Activated T-cell treated with anti-CD3 and anti-CD28 coated beads for 48 hours (primary cell): ENCODE measurements at places on chromosomes 1 and 21.
A peak's percentile ranks its signal among the peaks of the same experiment; 100 is the strongest.

DNA sequence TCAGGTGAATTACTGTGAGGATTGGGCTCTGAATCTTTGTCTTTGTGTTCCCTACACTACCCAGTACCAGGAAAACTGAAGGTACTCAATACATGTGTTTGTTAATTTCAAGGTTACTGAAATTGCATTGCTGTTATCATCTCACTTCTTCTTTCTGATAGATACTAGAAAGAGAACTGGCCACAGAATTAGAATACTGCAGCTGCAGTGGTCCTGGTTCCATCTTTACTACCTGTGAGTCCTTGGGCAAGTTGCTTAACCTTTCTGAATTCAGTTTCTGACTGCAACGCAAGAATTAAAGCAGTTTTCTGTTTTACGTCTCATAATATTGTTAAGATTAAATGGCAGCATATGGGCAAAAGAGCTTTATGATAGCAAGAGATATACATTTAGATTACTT is 263.5 kb downstream of the LMO4 start:
- no peak for DNase-seq

DNA sequence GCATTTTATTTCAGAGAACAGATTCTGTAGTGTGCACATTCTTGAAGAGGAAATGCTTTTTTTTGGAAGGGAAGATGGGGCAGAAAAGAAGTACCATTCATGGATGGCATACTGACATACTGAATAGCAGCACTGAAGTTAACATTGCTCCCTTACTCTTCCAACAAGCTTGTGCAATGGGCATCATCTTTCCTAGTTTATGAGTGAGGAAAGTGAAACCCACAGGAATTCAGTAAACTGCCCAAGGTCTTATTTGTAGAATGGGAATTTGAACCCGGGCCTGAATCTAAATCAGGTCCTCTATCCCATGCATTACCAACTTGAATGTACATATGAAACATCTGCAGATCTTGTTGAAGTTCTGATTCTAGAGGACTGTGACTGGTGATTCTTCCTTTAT is 215.7 kb upstream of the FGGY start:
- no peak for DNase-seq

- no peak for DNase-seq
Observed at GRCh38 chr1:15985611-15986297, 9.9 kb upstream of the ZBTB17 start.

GRCh38 chr1:154837672-154838171 is 32.4 kb downstream of the KCNN3 start:
- DNase-seq, result no peak

DNA sequence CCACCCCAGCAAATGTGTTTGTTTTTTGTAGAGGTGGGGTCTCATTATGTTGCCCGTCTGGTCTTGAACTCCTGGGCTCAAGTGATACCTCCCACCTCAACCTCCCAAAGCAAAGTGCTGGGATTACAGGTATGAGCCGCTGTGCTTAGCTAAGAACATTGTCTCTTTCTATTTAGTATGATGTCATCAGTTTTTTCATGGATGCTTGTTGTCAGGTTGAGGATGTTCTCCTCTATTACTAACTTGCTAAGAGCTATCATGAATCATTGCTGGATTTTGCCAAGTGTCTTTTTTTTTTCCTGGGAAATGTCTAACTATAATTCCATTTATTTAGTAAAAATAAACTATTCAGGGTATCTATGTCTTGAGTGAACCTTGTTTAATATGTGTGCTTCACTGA is 19.0 kb upstream of the MPC2 start:
- DNase-seq, result no peak

DNA sequence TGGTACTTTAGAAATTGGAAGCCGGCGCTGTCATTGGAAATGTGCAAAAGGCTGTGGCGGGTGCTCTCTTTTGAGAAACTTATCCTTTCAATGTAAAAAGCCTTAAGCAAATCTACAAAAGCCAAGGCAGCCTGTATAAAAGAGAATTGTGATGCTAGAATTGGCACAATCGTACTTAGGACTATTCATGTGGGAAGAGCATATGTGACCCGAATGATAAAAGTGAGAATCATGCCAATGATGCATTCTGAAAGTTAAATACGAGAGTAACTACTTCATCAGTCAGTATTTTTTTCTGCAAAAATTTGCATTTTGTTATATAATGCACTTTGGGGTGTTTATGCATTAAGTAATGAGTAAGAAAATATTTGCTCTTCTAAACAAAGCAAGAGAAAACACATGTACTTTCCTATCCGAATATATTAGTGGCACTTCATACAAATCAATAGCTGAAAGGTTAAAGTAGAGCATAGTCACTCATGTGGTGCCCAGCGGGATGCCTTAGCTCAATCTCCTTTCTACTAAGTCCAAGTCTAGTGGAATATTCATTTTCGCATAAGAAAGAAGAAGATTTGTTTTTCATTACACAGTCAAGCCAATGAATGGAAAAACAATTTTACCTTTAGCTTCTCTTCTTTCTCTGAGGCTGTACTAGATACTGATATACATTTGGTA is 1256.6 kb upstream of the B3GALT2 start:
- no peak for DNase-seq

- DNase-seq, result no peak
Observed at GRCh38 chr1:49416758-49417157, 607.0 kb downstream of the AGBL4 start.

DNA sequence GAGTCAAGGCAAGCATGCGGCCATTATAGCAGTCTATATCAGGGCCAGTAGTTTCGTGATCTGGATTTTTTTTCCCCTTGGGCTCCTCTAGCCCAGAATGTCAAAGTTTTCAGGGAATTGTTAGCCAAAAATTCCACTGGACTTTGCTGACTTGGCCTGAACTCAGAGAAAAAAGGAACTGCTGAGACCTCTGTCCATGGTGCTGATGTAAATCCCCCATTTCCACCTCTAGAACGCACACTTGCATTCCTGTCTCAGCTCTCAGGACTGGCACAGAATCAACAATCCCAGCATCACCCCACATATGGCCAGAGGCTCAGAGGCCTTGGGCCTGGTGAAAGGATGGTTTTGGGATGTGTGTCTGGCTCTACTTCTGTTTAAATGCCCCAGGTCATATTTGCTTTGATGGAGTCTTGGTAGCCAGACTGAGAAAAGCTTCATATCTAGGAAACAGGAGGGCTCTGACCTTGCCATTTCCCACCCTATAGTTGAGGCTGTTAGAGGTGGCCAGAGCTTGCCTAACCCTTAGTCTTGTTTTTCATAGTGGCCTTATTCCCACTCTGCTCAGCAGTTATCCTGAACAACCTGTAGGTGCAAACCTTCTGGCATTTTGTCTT is 16.9 kb upstream of the EFCAB14 start:
- no peak for DNase-seq

DNA sequence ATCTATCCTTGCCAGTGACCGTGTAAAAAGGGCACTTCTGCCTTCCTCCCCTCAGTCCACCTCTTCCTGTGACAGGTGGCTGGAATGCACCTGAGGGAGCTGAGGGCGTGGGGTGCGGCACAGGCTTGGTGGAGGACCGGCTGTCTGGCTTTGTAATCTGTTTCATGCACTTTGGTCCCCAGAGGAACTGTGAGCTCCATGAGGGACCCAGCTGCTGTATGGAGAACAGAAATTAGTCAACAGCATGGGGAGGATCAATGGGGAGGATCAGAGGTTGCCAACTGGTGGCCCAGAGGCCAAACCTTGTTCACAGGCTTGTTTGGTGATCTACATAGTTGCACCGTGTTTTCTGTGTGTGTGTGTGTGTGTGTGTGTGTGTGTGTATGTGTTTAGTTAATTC is 19.0 kb upstream of the LUZP1 start:
- DNase-seq, result no peak

- peak; percentile 41 for DNase-seq
Observed at GRCh38 chr1:230972855-230973271, 5.8 kb downstream of the TTC13 start.

DNA sequence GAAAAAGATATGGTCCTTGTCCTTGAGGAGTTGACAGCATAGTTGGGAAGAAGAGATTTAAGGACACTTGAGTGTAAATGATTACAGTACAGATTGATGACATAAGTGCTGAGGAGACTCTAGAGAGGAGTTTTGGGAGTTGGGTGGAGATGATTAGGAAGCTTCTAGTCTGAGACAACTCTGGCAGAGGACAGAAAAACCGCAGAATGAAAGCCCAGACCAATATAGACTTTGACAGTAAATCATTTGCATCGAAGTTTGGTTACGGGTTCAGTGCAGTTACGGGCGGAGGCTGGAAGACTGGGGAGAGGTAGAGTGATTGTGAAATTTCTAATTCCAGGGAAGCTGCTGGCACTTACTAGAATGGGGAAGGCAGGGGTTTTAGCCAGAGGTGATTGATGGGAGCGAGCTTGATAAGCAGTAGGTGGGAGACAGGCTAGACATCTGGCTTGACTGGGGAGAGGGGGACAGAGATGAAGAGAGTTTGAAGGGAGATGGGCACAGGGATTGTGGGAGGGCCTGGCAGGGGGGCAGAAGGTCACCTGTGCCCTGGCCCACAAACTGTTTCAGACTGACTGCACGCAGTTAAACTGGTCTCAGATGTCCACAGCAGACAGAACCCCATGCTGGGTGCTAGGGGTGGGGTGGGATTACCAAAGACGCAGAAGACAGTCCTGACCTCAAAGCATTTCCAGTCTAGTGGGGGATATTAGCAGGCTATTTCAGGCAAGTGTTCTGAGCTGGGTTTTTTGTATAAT is 20.1 kb downstream of the SH2D2A start:
- no peak for DNase-seq

DNA sequence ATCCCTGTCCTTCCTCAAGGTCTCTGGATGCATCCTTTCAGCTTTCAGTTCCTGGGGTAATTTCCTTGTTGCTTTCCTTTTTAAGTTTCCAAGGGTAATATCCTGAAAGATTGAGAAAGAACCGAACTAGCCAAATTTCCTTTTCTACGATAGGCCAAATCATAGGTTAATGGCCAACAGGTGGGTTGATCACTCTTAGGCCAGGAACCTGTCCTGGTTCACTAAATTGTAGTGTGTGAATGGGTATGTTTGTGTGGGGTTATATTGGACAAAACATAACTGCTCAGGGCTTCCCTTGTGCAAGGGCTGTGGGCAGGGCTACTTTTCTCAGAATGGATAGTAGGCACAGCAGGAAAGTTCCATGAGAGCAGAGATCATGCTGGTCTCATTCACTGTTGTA is 17.1 kb downstream of the UBE2T start:
- no peak for DNase-seq

DNA sequence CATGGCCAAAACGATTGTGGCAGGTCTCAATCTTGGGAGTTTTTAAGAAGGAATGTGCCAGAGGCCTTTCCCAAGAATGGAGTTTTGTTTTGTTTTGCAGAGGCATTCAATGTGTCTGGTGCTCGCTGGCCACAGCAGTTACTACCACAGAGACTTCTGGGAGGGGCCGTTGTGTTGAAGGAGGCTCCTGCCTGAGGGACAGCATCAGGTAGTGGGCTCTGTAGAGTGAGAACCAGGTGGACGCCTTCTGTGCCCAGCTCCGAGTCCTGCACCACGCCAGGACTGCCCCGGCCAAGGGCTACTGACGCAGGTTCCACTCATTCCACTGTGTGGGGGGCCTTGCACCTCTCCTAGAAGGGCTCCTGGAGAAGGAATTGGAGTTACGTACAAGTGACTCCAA is 44.9 kb upstream of the RBM15 start:
- no peak for DNase-seq

DNA sequence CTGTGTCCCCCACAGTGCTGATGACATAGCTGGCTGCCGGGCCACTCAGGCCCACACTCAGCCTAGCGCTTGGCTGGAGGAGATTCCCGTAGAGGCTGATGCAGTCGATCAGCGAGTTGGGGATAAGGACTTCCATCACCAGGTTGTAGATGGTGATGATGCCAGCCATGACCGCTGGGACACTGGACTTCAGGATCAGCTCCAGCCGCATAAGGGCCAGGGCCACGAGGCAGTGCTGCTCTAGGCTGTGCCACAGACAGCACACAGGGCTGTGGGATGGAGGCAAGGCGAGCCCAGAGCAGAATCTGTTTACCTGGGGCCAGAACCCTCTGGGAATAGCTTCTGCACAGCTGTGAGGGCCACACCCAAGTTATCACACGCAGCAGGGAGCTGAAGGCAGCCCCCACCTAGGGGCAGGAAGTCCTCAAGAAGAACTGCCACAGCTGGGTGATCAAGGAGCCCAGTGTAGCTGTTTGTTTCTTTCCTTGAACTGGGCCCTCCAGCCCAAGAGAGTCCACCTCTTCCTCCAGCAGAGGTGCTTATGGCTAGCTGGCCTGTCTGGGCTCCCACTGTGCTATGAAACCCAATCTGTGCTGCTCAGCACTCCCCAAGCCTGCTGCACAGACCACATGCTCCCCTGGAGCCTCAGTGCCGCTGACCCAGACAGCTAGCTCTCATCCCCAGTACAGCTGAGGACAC is 6.2 kb downstream of the SLC2A1 start:
- DNase-seq, result no peak

GRCh38 chr1:234933475-234933874 is 195.2 kb downstream of the TOMM20 start:
- DNase-seq, result no peak

DNA sequence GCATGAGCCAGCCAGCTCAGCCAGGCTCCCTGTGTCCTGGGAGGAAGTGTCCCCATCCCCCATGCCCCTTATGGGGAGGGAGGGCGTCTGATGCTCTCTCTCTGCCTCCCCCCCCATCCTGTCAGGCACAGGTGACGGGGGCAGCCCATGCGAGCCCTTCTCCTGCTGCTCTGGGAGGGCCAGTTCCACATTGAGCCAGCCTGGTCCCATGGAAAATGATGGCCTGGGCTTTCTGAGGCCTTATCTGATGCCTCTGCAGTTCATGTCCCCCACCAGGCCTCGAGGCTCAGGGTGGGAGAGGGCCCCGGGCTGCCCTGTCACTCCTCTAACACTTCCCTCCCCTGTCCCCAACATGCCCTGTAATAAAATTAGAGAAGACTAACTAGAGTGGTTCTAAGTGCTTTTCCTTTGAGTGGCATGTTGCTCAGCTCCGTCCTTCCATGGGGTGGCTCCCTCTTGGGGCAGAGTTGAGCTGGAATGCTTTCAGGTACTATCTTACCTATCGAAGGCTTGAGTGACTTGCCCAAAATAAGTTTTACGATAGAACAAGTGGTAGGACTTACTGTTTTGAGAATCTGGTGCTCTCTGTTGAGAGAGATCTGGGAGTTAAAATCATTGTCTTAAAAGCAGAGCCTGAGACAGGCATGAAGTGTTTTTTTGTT is 1.8 kb upstream of the MTFR1L start:
- DNase-seq, result no peak

- no peak for DNase-seq
Observed at GRCh38 chr1:226404063-226404903, 3.6 kb downstream of the PARP1 start.

- no peak for DNase-seq
Observed at GRCh38 chr1:29125788-29126187, 2.1 kb upstream of the TMEM200B start.

GRCh38 chr1:233632436-233632835 is 18.5 kb downstream of the KCNK1 start:
- DNase-seq, result no peak

- DNase-seq, result no peak
Observed at GRCh38 chr1:84750110-84750730, 60.0 kb upstream of the SSX2IP start.

- DNase-seq, result no peak
Observed at GRCh38 chr1:230058626-230059025, 8.4 kb upstream of the GALNT2 start.

- no peak for DNase-seq
Observed at GRCh38 chr1:34478515-34479076, 276.3 kb upstream of the GJB5 start.

- peak; percentile 35 for DNase-seq
Observed at GRCh38 chr1:44696789-44697345, 22.4 kb downstream of the ARMH1 start.
